Femur (tissue), 1 donor: ENCODE measurements at places on chromosomes 3 and 15.

DNA sequence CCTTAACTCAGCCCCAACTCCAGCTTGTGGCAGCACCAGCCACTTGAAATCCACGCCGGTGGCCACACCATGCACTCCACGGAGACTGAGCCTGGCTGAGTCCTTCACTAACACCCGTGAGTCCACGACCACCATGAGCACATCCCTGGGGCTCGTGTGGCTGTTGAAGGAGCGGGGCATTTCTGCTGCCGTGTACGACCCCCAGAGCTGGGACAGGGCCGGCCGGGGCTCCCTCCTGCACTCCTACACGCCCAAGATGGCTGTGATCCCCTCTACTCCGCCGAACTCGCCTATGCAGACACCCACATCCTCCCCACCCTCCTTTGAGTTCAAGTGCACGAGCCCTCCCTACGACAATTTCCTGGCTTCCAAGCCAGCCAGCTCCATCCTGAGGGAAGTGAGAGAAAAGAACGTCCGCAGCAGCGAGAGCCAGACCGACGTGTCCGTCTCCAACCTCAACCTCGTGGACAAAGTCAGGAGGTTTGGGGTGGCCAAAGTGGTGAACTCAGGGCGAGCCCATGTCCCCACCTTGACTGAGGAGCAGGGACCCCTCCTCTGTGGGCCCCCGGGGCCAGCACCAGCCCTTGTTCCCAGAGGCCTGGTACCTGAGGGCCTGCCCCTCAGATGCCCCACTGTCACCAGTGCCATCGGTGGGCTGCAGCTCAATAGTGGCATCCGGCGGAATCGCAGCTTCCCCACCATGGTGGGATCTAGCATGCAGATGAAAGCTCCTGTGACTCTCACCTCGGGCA, 42.9 kb downstream of the CCK start:
- no peak for DNase-seq

DNA sequence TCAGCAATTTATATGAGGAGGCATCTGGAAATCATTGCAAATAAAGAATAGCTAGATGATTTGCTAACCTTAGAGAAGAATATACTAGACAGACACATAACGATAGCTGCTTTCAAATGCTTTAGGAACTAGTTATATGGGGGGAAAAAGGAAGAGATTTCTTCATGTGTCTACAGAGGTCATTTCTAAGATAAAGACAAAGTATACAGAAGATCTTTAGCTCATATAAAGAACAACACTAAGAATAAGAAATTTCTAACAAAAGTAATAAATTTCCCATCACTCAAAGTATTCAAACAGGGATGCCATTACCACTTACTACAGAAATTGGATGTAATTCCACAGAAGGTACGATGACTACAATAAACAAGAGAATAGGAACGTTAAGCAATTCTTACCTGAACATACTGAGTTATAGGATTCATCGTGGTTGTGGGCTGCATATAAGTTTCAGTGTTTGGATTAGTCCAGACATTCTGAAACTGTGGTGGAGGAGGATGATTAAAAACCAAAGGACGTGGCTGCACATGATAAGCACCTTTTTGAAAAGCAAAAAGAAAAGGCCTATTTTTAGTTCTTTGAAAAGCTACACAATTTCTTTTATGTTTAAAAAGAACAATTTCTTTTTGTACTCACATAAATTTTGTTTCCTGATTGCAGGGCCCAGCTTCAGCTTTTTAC, 8.7 kb downstream of the DAZL start:
- DNase-seq: no peak

DNA sequence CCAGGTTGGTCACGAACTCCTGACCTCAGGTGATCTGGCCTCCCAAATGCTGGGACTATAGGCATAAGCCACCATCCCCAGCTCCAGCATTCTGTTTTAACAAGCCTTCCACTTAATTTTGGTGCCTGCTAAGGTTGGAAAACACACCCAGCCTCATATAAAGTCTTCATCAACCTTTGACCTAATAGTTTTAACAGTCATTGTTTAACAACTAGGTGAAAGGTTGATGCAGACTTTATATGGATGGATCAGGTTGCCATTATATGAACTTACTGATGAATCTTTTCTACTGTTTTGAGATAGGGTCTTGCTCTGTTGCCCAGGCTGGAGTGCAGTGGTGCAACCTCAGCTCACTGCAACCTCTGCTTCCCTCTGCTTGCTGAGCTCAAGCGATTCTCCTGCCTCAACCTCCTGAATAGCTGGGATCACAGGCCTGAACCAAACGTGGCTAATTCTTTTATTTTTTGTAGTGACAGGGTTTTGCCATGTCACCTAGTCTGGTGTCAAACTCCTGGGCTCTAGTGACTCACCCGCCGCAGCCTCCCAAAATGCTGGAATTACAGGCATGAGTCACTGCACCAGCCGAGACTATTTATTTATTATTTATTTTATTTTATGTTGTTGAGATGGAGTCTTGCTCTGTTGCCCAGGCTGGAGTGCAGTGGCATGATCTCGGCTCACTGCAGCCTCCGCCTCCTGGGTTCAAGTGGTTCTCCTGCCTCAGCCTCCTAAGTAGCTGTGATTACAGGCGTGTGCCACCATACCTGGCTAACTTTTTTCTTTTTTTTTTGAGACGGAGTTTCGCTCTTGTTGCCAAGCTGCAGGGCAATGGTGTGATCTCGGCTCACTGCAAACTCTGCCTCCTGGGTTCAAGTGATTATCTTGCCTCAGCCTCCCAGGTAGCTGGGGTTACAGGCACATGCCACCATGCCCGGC, 3.1 kb upstream of the RPAP1 start:
- no peak for DNase-seq

- no peak for DNase-seq
Observed at GRCh38 chr3:144294659-144295538, 323.3 kb downstream of the DIPK2A start.

DNA sequence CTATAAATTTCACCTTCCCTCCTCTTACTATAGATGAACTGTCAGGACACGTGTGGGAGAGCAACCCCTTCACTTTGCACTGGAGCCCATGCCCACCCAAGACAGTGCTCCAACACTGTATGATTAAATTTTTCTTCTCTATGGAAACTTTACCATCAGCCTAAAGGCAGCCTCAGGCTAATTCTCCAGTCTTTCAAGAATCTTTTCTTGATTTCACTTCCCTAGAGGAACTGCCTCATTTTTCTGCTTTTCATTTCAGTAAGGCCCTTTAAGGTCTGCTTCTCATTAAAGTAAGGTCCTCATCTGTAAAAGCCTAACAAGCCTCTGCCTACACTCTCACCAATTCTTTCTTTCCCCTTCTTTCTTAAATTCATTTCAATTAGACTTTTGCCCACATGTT, 137.3 kb downstream of the KCNMB2 start:
- no peak for DNase-seq

- DNase-seq: no peak
Observed at GRCh38 chr15:65655457-65655856, 33.7 kb downstream of the SLC24A1 start.

DNA sequence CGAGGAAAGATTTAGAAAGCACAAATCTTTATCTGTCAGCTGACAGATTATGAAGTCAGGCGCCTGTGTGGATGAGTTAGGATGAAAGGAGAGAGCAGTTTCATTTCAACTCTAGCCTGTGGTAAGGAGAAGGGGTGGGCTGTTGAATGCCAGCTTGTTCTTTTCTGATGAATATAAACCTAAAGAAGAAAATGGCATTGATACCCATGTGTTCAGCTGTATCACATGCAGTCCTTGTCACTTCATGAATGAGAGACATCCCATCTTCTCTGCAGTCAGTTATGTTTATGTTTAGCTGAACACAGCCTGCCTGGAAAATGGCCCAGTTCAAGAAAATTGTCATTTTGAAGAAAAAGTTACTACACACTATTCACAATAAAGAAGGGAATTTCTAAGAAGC, 345.7 kb upstream of the RBMS3 start:
- DNase-seq: no peak

DNA sequence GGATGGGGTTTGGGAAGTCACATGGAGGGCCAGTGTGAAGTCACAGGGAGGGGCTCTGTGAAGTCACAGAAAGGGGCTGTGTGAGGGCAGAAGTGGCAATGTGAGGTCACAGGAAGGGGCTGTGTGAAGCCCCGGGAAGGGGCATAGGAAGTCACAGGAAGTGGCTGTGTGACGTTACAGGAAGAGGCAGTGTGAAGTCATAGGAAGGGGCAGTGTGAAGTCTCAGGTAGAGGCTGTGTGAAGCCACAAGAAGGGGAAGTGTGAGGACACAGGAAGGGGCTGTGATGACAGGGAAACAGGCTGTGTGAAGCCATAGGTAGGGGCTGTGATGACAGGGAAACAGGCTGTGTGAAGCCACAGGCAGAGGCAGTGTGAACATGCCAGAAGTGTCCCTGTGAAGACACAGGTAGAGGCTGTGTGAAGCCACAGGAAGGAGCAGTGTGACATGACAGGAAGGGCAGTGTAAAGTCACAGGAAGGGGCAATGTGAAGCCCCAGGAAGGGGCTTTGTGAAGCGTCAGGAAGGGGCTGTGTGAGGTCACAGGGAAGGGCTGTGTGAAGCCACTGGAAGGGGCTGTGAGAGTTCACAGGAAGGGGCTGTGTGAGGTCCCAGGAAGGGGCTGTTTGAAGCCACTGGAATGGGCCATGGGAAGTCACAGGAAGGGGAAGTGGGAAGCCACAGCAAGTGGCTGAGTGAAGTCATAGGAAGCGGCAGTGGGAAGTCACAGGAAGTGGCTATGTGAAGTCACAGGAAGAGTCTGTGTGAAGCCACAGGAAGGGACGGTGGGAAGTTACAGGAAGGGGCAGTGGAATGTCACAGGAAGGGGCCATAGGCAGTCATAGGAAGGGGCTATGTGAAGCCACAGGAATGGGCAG, 37.1 kb downstream of the GASK1A start:
- DNase-seq: no peak

- no peak for DNase-seq
Observed at GRCh38 chr3:78967061-78967460, 800.7 kb downstream of the ROBO1 start.

- DNase-seq: no peak
Observed at GRCh38 chr3:63870615-63871005, 6.9 kb downstream of the ATXN7 start.

DNA sequence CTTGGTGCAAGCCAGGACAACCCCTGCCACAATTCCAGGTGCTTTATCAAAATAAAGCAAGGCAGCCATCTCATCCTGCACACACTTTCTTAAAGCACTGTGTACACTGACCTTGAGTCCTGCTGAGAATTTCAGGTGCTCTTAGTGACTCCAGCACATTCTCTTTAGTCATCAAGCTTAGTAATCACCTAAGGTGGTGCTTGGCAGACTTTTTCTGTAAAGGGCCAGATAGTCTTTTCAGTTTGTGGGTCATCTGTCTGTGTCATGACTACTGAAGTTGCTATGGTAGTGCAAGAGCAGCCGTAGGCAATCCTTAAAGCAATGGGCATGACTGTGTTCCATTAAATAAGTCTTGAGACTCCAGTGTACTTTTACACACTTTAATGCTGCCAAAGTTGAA, 36.4 kb downstream of the RIOX2 start:
- DNase-seq: no peak

- no peak for DNase-seq
Observed at GRCh38 chr15:59301527-59301926, 71.1 kb downstream of the MYO1E start.

DNA sequence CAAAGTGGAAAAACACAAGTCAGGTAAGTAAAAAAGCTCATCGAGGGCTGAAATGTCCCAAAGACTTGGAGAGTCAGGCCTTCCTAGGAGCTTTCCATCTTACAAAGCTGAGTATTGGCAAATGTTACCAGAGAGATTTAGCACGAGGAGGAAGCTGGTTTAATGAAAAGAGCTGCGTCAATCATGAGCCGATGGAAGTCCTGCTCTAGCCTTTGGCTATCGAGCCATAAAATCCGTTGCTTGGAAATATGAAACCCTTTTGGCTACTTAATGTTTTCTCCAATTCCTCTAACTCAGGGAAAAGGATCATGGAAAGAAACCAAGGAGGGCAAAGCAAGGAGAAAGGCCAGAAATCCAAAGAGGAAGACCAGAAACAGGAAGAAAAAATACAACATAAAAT, 1074.6 kb downstream of the FHIT start:
- no peak for DNase-seq

DNA sequence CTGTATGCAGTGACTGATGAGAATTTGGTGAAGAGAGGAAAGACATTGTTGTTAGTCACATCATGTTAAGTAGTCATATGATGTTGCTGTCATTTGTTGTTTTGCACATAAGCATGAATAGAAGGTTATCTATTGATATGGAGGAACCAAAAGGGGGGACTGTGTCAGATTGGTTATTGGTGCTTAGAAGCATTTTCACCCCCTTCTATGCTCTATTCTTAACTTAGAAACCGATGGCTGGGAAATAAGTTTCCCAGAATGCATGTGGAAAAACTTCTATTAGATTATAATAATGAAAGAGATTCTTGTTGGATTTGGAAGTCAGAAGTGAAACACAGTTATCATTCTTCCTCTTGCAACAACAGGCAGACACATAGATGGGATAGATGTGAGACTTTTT, 33.2 kb upstream of the CADM2 start:
- no peak for DNase-seq

- DNase-seq: no peak
Observed at GRCh38 chr3:40623567-40623966, 98.8 kb downstream of the ZNF621 start.

DNA sequence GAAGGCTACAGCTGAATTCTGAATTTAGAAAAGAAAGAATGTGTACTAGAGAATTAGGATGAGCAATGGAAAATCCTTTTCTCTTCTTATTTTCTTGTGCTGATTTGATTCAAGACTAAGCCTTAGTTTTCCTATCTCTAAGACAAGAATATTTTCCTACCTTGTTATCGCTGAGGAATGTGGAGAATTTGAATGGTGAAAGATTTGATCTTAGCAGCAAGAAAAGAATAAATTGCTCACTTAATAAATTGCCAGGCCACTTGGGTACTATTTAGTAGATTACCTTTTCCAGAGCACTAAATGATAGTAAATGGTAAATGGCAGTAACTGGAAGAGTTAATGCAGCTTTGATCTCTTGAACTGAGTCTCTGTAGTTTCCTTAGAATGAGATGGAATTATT, 145.7 kb upstream of the MEIS2 start:
- DNase-seq: no peak

DNA sequence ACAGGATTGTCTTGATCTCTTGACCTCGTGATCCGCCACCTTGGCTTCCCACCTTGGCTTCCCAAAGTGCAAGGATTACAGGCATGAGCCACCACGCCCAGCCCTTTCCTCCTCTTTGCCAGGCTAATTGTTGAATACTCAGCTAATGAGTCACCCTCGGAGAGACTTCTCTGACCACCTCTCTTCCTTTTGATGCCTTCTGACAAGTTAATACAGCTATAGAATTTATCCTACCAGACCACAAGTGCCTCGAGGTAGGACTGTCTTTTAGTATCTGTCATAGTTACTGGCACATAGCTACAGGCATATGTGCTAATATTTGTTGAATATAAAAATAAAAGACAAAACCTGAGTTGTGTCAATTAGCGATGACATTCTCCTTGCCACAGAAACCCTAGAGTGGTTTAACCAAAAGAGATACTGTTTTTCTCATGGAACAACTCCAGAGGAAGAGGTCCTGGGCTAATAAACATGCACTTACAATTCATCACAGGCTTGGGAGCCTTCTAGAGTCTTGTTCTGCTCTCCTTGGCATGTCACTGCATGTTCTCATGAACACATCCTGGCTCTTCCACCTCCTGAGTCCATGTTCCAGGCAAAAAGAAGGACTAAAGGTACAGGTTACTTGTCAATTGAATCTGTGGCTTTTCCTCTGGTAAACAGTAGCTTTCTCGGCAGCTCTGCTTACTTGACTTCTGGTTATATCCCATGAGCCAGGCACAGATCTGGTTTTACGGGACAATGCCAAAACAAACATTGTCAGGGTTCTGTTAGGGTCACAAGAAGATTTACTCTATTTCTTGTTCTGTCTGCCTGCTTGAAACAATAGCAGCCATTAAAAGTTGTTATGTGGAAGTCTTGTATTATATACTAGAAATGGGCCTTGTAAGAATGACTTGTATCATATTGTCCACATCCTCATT, 332.3 kb downstream of the THSD4 start:
- DNase-seq: no peak
